GM23338 (cell line): ENCODE measurements at places on chromosomes 2 and 18.

- DNase-seq: no peak
These were observed 4.5 kb downstream of the RTN4 start for GRCh38 chr2:55045780-55046179.

DNA sequence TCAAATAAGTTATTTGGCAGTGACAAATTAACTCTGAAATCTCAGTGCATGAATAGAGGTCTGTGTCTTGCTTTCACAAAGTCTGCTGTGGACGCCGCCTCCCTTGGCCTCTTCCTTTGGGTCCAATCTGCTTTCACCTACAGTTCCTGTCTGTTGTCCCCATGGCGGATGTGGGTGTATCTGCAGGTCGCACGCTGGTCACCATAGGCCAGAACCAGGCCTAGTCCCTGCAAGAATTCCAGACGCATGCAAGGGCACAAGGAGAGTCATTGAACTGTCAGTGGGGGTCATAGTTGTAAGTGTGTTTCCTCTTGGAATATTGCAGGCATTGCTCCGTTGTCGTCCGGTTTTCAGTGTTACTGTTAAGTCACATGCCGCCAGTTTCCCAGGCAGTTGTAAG, 7.4 kb downstream of the SOCS6 start:
- no peak for DNase-seq

GRCh38 chr2:240365971-240366471, 69.4 kb upstream of the GPC1 start:
- DNase-seq: no peak

- no peak for DNase-seq
These were observed 529.1 kb upstream of the HNMT start for GRCh38 chr2:137435162-137435561.
